ENCODE measurements at places on chromosomes 12 and 14.

DNA sequence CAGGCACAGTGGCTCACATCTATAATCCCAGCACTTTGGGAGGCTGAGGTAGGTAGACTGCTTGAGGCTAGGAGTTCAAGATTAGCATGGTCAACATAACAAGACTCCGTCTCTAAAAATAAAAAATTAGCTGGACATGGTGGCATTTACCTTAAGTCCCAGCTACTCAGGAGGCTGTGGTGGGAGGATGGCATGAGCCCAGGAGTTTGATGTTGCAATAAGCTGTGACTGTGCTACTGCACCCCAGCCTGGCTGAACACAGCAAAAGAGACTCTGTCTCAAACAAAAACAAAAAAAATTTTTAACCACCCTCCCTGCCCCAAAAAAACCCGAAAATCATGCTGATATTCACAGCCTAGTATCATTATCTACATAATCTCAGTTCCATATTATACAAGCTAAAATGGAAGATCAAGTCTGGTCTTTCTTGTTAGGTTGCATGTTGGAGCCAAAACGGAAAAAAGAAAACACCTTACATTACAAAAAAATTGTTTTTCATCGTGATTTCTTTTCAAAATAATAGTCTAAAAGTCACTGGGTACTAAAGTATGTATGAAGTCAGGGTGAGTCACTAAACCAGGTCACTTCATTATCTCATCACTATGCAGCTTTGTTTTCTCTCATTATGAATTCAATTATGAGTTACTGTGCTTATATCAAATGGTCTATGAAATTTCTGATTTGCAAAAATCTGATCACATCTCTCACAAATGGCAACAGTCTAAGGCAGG lies 13.8 kb downstream of the GXYLT1 start:
- peak; percentile 83 for DNase-seq

- no peak for DNase-seq
Observed at GRCh38 chr12:69490920-69491643, 20.9 kb downstream of the FRS2 start.

DNA sequence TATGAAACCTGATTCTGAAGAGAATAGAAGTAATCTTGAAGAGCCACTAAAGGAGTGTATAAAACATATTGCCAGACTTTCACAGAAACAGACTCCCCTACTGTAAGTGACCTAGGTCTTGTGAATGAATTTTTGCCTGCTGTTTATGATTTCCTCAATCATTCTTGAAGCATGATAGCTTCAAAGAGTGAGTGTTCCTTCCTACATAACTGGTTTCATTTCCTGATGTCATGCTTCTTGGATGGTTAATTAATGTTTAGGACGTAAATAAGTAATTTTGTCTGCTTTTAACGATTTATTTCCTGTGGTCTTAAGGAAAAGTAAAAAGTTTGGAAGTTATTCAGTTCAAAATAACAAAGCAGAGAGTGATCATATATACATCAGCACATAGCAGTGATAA lies 129.8 kb downstream of the PIK3C2G start:
- no peak for DNase-seq

DNA sequence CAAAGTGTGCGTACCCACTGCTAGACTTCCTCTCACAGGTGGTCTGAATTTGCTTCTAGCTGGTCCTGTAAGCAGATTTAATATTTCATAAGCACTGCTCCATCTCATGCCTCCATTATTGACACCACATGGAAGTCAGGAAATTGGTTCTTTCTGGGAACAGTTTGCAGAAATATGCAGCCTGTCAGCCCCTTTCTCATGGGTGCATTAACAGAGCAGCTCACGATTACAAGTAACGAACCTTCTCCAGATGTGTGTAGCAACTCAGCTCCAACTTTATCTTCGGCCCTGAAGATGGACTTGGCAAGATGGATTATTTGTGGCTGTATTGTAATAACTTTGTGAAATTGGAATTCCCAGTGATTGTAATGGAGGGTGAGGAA lies 214.5 kb upstream of the DDHD1 start:
- peak; percentile 49 for DNase-seq

- DNase-seq: no peak
Observed at GRCh38 chr12:93184672-93185368, 192.9 kb upstream of the NUDT4 start.

DNA sequence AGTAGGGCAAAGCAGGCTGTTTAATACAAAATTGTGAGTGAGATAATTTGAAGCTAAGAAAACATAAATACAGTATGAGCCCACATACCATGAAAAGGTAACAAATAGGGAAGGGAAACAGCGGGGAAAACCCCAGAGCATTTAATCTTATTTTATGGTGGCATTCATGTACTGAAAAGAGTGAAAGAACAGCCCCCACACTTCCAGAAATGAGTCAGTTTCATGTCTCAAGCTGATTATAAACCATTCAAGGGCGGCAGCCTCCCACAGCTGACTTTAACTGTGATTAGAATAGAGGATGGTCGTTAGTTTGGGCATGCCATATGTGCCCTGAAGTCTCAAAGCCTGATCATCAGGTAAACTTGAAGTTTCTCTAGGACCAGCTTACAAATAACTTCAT lies 64.5 kb downstream of the FOXG1 start:
- DNase-seq: no peak

DNA sequence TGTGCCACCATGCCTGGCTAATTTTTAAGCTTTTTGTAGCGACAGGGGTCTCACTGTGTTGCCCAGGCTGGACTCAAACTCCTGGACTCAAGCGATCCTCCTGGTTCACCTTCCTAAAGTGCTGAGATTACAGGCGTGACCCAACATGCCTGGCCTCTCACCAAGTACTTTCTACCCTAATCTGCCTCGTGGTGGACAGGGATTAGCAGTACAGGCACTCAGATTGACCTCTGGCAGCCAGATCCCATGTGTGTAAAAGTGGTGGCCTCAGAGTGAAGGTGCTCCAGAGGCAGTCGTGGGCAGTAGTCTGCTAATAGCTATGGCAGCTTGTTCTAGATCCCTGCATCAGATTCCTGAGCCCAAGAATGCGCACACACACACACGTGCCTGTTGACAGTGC lies 30.9 kb downstream of the MTHFD1 start:
- DNase-seq: no peak

DNA sequence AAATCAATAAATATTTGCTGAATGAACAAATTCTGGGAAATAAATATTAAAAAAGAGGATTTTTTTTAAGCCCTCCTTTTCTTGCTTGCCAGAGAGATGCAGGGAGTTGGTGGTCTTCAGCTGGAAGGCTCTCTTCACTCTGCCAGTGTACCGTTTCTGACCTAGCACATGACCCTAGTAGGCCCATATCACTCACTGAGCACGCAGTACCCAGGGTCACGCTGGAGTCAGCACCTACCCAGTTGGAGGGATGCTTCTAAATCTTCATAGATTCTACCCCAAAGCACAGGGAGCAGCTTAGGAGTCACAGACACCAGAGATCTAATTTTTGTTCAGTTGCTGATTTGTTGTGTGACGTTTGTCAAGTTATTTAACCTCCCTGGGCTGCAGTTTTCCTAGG lies 195.4 kb upstream of the TBX3 start:
- DNase-seq: no peak

- DNase-seq: no peak
Observed at GRCh38 chr14:58656671-58657411, 19.1 kb downstream of the DACT1 start.

DNA sequence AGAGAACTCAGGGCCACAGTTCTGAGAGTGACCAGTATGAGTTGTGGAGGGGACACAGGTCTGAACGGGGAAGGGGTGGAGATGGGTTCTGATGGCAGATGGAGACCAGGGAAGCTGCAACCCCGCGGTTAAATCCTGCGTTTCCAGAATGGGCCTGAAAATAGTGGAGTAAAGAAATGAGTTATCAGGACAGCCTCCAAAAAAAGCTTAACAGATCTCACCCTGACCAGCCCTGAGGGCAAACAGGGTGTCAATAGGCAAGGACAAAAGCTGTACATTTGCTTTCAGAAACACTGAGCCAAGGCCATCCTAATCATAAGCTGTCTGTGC lies 555 bp upstream of the RTN1 start:
- no peak for DNase-seq

DNA sequence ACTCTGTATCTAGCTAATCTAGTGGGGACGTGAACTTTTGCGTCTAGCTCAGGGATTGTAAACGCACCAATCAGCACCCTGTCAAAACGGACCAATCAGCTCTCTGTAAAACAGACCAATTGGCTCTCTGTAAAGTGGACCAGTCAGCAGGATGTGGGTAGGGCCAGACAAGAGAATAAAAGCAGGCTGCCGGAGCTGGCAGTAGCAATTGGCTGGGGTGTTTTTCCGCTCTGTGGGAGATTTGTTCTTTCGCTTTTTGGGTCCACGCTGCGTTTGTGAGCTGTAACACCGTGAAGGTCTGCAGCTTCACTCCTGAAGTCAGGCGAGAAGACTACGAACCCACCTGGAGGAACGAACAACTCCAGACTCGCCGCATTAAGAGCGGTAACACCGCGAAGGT lies 76.5 kb downstream of the SPRING1 start:
- no peak for DNase-seq

DNA sequence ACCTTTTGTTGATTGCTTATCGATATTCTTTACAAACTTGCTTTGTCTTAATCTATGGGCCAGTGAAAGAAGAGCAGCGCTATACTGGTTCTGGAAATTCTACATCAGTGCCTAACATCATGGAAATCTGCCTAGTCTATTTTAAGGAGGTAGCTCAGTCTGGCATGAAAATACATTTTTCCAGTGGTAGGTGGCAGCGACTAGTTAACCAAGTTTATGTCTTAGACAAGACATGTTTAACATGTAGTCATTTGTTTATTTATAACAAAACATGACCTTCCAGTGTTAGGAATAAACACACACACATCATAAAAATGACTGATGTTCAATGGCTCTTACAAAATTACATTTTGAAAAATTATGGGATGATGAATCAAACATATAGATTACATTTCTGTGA lies 336.0 kb upstream of the SOX5 start:
- no peak for DNase-seq

GRCh38 chr12:54390668-54391551 lies 6.4 kb upstream of the ZNF385A start:
- no peak for DNase-seq

DNA sequence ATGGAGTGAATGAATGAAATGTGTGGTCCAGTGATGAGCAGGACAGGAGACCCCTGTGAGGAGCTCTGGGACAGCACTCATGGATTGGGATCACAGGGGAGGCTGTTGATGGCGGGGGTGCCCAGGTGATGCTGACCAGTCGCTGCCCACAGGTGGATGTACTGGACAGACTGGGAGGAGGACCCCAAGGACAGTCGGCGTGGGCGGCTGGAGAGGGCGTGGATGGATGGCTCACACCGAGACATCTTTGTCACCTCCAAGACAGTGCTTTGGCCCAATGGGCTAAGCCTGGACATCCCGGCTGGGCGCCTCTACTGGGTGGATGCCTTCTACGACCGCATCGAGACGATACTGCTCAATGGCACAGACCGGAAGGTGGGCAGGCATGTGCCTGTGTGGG lies 13.3 kb upstream of the LRP1-AS start:
- DNase-seq: no peak

DNA sequence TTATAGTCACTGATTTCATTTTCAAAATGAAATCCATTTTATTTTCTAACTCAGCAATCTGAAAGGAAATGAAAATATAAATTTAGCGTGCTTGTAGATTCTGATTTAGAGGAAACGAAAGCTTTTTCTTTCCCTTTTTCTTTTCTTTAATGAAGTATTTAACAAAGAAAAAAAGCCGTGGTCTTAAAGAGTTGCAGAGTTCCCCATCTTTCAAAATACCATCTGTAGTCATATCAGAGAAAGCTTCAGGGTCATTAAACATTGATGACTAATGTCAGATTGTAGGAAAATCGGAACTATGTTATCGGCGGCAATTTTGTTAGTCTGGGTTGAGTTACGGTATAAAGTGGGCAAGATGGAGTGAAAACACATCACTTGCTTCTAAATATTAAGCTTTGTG lies 32.3 kb downstream of the DRAM1 start:
- DNase-seq: no peak

Measured in GM23248 (cell line).